ENCODE measurements at places on chromosomes 3 and 15. TPM values are rescaled to one million over a fixed set of nuclear protein-coding genes. Genes with fewer than 3 reads are reported as not detected.

DNA sequence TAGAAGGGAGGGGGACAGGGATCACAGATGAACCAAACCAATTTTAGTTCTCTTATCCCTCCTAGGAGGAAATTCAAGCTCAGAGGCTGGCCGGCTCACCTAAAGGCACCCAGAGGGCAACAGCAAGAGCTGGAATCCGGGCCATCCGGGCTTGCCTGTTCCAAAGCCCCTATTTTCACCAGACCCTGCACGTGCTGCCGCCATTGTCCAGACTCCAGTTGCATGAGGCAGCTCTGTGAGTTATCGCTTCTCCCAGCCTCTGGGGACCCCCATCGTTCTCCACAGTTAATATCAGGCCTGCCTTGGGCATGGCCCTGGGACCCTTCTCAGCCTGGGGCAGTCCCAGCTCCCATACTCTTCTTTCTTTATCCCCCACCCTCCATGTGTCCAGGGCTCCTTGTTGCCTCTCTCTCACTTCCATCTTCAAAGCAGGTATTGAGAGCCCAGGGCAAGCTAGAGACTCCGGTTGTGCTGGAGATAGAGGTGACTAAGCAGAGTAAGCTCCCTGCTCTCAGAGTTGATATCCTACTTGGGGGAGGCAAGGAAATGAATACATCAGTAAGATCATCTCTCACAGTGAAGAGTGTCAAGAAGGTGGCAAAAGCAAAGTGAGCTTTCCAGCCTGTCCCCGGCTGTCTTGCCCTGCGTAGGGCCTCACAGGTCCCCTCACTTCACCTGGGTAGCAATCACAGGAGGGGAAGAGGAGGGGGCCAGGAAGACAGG is 322.8 kb downstream of the UACA start:
- no peak overlapping the region for H3K4me3 ChIP-seq
- DNase-seq = no peak
- no peaks in the 10 kb centered on the region for H3K36me3 ChIP-seq
- H3K27ac ChIP-seq = no peak overlapping the region
- H3K27me3 ChIP-seq = no peaks in the 10 kb centered on the region

DNA sequence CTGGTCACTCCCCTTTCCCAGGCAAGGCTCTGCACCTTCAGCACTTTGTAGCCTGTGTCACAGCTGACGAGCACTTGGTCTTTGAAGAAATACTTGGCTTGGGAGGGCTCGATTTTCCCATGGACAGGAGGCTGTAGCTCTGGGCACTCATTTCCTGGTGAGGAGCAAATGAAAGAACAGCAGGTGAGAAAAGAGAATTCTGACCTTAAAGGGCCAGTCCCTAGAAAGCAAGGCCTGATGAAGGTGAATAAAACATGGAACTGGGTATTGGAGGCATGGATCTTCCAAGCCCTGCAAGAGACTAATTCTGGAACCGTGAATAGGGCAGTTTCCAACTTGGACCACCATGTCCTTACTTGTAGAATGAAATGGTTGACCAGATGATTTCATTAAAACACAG is 39.9 kb downstream of the MASP1 start:
- peak overlapping the region; percentile 30 for H3K27ac ChIP-seq
- no peak overlapping the region for H3K4me3 ChIP-seq
- no peaks in the 10 kb centered on the region for H3K36me3 ChIP-seq

DNA sequence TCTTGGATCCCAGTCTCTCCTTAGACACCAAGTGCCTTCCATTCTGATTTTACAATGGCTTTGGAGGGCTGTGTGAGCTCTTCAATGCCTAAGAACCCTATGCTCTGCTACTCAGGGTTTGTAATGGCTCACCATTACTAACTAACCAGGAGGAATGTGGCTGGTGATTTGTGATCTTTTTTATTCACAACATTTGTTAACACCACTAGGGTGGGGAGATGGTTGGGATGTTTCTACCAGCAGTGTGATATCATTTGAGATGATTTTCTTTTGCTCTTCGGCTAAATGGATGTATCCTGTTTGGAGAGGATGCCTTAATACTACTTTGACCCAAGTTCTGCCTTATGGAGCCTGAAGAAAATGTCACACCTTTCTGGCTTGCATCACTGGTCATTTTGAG is 226.9 kb downstream of the MFSD1 start:
- no peaks in the 10 kb centered on the region for H3K27me3 ChIP-seq
- H3K4me3 ChIP-seq = no peak overlapping the region
- no peak for DNase-seq
- H3K27ac ChIP-seq = no peak overlapping the region
- no peaks in the 10 kb centered on the region for H3K4me1 ChIP-seq

DNA sequence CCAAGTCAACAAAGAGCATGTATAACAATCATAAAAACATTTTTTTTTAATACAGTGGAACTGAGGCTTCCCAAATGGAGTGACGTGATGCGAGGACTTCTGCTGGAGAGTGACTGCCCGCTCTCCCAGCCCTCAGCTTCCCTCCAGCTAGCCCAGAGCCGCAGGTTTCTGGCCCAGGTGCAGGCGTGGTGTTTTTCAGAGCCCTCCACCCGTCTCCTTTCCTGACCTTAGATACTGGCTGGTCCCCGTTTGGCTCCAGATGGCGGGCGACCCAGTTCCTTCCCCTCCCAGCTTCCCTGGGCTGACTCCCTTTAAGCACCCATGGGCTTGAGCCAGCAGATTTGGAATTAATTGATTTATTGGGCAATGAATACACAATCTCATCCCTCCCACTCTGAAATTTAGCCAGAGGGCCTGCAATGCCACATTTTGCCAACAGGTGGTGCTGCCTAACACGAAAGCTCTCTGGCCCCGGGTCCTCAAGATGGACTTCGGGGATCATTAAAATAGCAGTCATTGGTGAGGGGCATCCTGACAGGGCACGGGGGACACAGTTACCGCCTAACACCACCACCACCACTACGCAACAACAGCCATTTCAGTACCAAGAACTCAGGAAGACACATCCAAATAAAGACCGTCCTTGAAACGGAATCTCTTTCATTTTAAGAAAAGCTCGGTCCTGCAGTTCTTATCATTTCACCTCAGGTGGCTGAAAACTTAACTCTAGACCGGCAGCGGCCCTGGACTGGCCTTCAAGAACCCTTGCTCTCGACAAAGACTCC is 47.5 kb upstream of the MUC4 start:
- no peak overlapping the region for H3K4me3 ChIP-seq
- DNase-seq = peak; percentile 86
- peaks cover 4% of the 10 kb centered on the region for H3K4me1 ChIP-seq
- no peaks in the 10 kb centered on the region for H3K36me3 ChIP-seq

DNA sequence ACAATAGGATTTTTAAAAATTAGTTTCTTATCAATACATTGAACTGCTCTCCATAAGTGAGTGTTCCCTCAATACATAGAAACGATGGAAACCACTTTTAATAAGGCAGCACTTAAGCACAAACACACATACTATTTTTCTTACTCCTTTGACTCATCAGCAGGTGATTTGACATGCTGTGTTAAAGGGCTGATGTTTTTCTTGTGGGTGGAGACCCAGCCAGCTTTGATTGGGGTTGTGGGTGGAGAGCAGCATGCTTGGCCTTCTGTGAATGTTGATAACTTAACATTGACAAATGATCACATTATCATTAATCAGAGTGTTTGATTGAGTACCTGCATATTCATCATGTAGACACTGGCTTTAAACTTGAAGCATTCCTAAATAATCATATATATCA is 223.0 kb upstream of the DPH6 start:
- no peak overlapping the region for H3K4me3 ChIP-seq
- H3K4me1 ChIP-seq = no peaks in the 10 kb centered on the region
- no peak overlapping the region for H3K27ac ChIP-seq
- DNase-seq = no peak

DNA sequence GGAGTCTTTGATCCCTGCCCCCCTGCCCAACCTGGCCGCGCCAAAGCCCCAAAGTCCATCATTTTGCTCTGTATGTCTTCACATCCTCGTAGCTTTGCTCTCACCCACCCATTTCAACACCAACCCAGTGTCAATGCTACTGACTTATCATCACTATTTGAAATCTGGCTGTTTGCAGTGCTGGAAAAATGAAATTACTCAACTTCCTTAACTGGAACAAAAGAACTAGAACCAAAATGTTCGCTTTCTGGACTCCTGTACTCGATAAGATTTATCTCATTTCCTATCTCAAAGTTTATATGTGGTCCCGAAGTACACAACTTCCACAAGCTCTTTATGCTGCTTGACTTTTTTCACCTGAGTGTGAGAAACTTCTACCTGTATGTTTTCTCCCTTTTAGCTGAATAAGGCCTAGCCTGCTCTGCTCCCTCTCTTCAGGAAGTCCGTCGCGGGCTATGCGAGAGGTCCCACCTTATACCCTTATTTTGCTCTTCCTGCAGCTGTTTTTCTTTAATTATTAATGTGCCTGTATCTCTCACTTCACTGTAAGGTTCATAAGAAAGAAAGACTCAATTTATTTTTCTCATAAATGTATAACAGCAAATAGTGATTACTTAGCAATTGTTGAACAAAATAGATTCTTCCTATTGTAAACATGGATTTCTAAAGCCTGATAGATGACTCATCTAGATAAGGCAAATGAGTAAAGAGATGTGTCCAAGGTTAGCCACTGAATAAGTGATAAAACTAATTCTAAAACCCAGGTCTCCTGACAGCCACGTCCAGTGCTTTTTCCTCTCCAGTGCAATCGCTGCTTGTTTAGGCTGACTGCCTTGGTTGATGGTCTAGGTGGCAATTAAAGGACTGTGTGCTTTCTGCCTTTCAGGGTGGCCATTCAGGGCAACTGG is 464.1 kb upstream of the TPRG1 start:
- H3K27me3 ChIP-seq = no peaks in the 10 kb centered on the region
- no peaks in the 10 kb centered on the region for H3K36me3 ChIP-seq
- no peaks in the 10 kb centered on the region for H3K4me1 ChIP-seq
- no peak for DNase-seq
- H3K27ac ChIP-seq = no peak overlapping the region
- H3K4me3 ChIP-seq = no peak overlapping the region

GRCh38 chr15:66210684-66211083 is 42.9 kb downstream of the MEGF11 start:
- no peak for DNase-seq
- H3K27me3 ChIP-seq = no peaks in the 10 kb centered on the region
- H3K4me1 ChIP-seq = no peaks in the 10 kb centered on the region
- H3K4me3 ChIP-seq = no peak overlapping the region
- H3K27ac ChIP-seq = no peak overlapping the region

GRCh38 chr3:193803288-193803687 is 210.3 kb downstream of the OPA1 start:
- H3K36me3 ChIP-seq = no peaks in the 10 kb centered on the region
- H3K4me3 ChIP-seq = no peak overlapping the region
- no peak overlapping the region for H3K27ac ChIP-seq

DNA sequence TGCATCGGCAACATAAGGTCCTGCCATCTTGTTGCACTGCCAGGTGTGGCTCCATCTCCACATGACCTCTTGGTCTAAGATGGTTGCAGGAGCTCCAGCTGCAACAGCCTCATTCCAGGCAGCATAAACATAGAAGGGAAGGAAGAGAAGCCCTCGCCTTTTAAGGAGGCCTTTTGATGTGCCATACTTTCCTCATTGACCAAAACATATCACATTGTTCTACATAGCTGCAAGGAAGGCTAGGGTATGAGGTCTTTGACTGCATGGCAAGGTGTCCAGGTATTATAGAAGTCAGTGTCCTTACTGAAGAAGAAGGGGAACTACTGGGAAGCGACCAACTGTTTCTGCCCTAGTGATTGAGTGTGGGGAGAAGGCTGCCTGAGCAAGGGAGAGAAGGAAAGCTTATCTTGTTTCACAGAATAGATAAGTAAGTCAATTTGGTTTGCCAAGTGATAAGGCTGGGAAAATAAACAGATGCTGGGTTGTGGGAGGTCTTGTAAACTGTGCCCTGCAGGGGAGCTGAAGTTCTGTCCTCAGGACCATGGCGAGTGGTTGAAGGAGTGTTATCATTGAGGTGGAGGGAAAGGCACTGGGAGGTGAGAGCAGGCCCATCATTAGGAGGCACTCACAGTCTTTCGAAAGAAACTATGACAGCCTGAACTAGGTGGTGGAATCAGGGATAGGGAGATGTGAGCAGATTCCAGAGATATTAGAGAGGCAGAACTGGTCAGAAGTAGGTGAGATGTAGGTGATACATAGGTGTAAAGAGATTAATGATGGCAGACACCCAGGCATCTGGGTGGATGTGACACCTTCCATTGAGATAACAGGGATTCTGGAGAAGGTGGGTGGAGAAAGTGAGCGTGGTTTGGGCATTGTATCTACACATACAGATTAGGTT is 93.8 kb upstream of the IGF1R start:
- no peaks in the 10 kb centered on the region for H3K4me1 ChIP-seq
- no peak overlapping the region for H3K4me3 ChIP-seq
- no peaks in the 10 kb centered on the region for H3K36me3 ChIP-seq
- no peak for DNase-seq
- H3K27ac ChIP-seq = no peak overlapping the region
- no peaks in the 10 kb centered on the region for H3K27me3 ChIP-seq

- H3K4me3 ChIP-seq = peak within 1 kb of the TSS; percentile 81
- peaks cover 4% of the 10 kb centered on the region for H3K4me1 ChIP-seq
- no peaks in the 10 kb centered on the region for H3K36me3 ChIP-seq
- H3K27me3 ChIP-seq = no peaks in the 10 kb centered on the region
- DNase-seq = peak; percentile 76
These were observed at the start of gene TBC1D2B for GRCh38 chr15:78077053-78077870. Gene TBC1D2B, minus strand, starts transcription at chr15:78077711. Its CDS starts 59 bp downstream, at chr15:78077652.

GRCh38 chr3:172170841-172171240 is 131.5 kb downstream of the FNDC3B start:
- H3K27me3 ChIP-seq = no peaks in the 10 kb centered on the region
- peaks cover 16% of the 10 kb centered on the region for H3K4me1 ChIP-seq
- no peaks in the 10 kb centered on the region for H3K36me3 ChIP-seq
- no peak overlapping the region for H3K27ac ChIP-seq

- H3K4me1 ChIP-seq = peaks cover 11% of the 10 kb centered on the region
- H3K27ac ChIP-seq = no peak overlapping the region
- DNase-seq = peak; percentile 79
- H3K4me3 ChIP-seq = no peak overlapping the region
- H3K36me3 ChIP-seq = no peaks in the 10 kb centered on the region
These were observed 38.4 kb upstream of the CGNL1 start for GRCh38 chr15:57337868-57338411.

GRCh38 chr15:93179072-93179471 is 90.1 kb upstream of the RGMA start:
- H3K4me3 ChIP-seq = no peak overlapping the region
- no peaks in the 10 kb centered on the region for H3K27me3 ChIP-seq
- H3K27ac ChIP-seq = no peak overlapping the region
- H3K36me3 ChIP-seq = no peaks in the 10 kb centered on the region
- DNase-seq = peak; percentile 45

DNA sequence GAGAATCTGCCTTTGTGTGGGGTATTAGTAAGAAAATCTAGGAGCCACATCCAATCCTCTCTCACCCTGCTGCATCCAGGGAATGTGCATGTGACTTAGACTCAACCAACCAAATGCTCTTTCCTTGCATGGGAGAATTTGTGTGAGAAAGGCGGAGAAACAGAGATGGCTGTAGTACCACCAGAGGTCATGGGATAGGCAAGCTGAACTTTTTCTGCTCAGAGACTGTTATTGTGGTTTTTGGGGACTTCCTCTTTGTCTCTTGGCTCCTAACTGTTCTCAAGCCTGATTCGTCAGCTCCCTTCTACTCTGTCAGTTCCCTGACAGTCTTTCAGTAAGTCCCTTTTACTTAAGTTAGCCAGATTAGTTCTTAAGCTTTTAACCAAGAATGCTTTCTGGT is 2.6 kb upstream of the ZSCAN2 start:
- no peak for DNase-seq
- no peaks in the 10 kb centered on the region for H3K27me3 ChIP-seq
- H3K27ac ChIP-seq = no peak overlapping the region
- H3K36me3 ChIP-seq = no peaks in the 10 kb centered on the region

SETD5 gene
- 168 TPM for total RNA-seq

NRG4 gene
- 14.6 TPM for total RNA-seq

ZBED2 gene
- total RNA-seq = not detected

GOLGA8K gene
- total RNA-seq = 10.5 TPM

TGM5 gene
- 0.43 TPM for total RNA-seq

PRSS50 gene
- total RNA-seq = 3.8 TPM

ST3GAL6 gene
- 3.7 TPM for total RNA-seq

NANOGP8 gene
- 6.0 TPM for total RNA-seq

CXCR6 gene
- total RNA-seq = 0.16 TPM

SPG21 gene
- total RNA-seq = 85.5 TPM
